Ovary (tissue), 10 donors: ENCODE measurements at places on chromosomes 11 and 22. TPM values are rescaled to one million over a fixed set of nuclear protein-coding genes. Genes with fewer than 3 reads are reported as not detected.

DNA sequence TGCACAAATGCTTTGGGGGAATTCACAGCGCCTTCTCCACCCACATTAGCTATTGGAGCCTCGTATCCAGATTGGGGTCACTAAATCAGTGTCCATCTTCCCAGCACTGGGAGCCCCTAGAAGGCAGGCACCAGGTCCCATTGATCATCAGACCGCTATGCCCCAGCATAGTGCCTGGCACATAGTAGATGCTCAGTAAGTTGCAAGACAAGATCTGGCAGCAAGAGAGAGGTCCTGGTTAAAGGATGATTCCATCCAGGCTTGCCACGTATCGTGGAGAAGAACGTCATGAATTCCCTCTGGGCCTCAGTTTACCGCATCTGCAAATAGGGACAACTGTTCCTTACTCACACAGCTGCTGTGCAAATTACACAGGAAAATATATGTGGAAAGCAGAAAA lies 1.7 kb downstream of the TMEM184B start:
- DNase-seq, result no peak
- H3K27ac ChIP-seq, result peak overlapping the region; percentile 65
- H3K4me1 ChIP-seq, result peaks cover 12% of the 10 kb centered on the region

The RTN4RL2 gene
- 1.1 TPM for total RNA-seq

DNA sequence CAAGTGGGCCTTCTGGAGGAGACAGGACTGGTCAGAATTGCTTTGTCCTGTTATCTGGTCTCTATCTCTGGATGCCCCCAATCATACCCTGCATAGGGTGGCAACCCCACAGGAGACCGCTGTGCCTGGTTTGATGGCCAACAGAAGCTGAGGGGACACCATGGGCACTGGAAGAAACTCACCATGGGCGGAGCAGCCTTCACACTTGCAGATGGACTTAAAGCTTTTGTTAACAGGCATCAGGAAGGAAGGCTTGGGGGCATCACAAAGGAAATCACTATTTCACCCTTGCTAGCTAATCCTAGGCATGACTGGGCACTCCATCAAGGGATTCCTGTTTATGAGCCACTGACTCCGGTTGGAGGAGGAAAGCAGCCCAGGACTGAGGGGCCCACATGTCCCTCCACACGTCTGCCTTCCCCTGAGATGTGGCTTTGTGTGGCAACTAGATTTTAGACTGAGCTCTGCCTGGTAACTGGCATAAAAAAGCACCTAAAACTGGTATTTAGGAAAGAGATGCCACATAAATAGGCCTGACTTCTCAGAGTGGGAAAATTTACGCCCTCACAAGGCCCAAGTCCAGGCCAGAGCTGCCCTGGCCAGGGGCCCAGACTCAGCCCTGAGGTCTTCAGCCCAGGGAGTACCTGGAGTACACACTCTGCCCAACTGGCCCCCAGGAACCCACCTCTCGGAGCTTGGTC lies 57.0 kb upstream of the LYVE1 start:
- H3K27me3 ChIP-seq, result no peaks in the 10 kb centered on the region
- peaks cover 3% of the 10 kb centered on the region for H3K4me1 ChIP-seq
- H3K27ac ChIP-seq, result no peak overlapping the region
- H3K36me3 ChIP-seq, result no peaks in the 10 kb centered on the region

- DNase-seq, result no peak
- no peaks in the 10 kb centered on the region for H3K4me1 ChIP-seq
- H3K36me3 ChIP-seq, result no peaks in the 10 kb centered on the region
- no peak overlapping the region for H3K4me3 ChIP-seq
Observed at GRCh38 chr11:83153764-83154163, 3.2 kb upstream of the PCF11 start.

GRCh38 chr11:112886434-112887370 lies 74.5 kb upstream of the NCAM1 start:
- no peak overlapping the region for H3K4me3 ChIP-seq
- H3K4me1 ChIP-seq, result peaks cover 3% of the 10 kb centered on the region
- DNase-seq, result no peak
- no peaks in the 10 kb centered on the region for H3K36me3 ChIP-seq

DNA sequence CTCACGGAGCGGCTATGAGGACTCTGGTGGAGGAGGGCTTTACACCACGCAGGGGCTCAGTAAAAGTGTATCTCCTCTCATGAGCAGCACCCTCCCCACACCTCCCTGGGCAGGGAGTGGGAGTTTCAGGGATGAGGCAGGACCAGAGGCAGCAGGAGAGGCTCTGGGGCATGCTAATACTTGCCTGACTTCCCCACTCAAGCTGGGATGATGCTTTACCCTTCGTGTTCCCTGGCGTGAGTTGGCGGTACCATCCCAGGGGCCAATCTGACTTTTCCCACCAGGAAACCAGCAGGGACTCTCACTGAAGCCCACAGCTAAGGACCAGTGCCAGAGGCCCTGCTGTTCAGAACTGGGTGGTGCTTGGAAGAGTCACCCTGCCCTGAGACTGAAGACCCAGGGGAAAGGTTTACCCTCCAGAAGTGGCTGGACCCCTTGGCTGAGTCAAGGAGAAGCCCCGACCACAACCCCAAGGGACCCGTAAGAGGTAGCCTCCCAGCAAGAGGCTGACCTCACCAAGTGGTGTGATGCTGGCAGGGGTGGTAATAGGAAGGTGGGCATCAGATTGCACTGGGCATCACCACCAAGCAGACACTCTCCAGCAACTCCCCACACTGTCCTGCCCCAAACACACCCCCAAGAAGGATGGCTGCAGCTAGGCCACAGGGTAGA lies 65.6 kb downstream of the THAP12 start:
- H3K36me3 ChIP-seq, result no peaks in the 10 kb centered on the region
- no peak overlapping the region for H3K4me3 ChIP-seq
- H3K27ac ChIP-seq, result no peak overlapping the region
- H3K27me3 ChIP-seq, result no peaks in the 10 kb centered on the region
- H3K4me1 ChIP-seq, result no peaks in the 10 kb centered on the region

GRCh38 chr11:60100516-60100915 lies 12.1 kb downstream of the MS4A2 start:
- H3K4me3 ChIP-seq, result no peak overlapping the region
- no peaks in the 10 kb centered on the region for H3K36me3 ChIP-seq
- no peak overlapping the region for H3K27ac ChIP-seq
- no peaks in the 10 kb centered on the region for H3K27me3 ChIP-seq
- H3K4me1 ChIP-seq, result no peaks in the 10 kb centered on the region

GRCh38 chr22:34986523-34986922 lies 79.4 kb upstream of the ISX start:
- no peak overlapping the region for H3K4me3 ChIP-seq
- H3K36me3 ChIP-seq, result no peaks in the 10 kb centered on the region
- H3K27ac ChIP-seq, result no peak overlapping the region
- H3K4me1 ChIP-seq, result no peaks in the 10 kb centered on the region
- DNase-seq, result no peak

- H3K36me3 ChIP-seq, result no peaks in the 10 kb centered on the region
- H3K4me3 ChIP-seq, result no peak overlapping the region
- H3K27me3 ChIP-seq, result no peaks in the 10 kb centered on the region
Observed at GRCh38 chr11:80362563-80363340, 921.9 kb upstream of the TENM4 start.

GRCh38 chr22:35882211-35883030 lies 146.2 kb downstream of the RBFOX2 start:
- no peak for DNase-seq
- no peaks in the 10 kb centered on the region for H3K36me3 ChIP-seq
- H3K4me1 ChIP-seq, result peaks cover 20% of the 10 kb centered on the region
- H3K27me3 ChIP-seq, result no peaks in the 10 kb centered on the region

DNA sequence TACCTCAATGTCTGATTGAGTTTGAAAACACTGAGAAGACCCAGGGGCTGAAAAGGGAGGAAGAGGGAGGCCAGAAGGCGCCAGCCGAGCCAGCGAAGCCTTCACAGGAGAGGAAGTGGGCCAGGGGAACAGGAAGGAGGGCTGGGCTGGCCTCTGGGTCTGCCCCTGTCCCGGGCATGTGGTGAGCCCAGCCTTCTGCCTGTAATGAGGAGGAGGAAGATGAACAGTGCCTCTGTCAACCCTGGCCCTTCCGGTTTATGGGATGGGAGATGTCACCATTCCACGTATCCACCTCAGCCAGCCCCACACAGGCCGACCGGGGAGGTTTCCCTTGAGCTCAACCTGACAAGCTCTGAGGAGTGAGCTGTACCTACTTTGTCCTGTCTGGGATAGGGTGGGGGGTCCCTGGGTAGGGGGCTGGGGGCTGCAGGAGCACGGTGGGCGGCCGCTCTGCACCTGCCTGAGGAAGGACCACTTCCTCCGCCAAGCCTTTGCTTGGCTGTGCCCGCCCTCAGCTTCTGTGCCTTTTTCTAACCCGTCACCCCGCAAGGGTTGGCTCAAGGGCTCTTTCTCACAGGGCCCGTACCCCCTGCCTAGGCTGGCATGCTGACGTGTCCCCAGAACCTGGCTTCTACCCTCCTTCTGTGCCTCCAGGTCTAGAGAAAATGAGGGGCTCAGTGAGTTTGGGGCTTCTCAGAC lies 2.0 kb downstream of the PARVG start:
- H3K27me3 ChIP-seq, result no peaks in the 10 kb centered on the region
- H3K4me3 ChIP-seq, result no peak overlapping the region
- H3K27ac ChIP-seq, result no peak overlapping the region
- no peak for DNase-seq
- H3K36me3 ChIP-seq, result no peaks in the 10 kb centered on the region
- no peaks in the 10 kb centered on the region for H3K4me1 ChIP-seq

- no peaks in the 10 kb centered on the region for H3K27me3 ChIP-seq
- H3K27ac ChIP-seq, result no peak overlapping the region
- H3K4me3 ChIP-seq, result no peak overlapping the region
Observed at GRCh38 chr22:49521787-49522224, 305.9 kb downstream of the BRD1 start.

DNA sequence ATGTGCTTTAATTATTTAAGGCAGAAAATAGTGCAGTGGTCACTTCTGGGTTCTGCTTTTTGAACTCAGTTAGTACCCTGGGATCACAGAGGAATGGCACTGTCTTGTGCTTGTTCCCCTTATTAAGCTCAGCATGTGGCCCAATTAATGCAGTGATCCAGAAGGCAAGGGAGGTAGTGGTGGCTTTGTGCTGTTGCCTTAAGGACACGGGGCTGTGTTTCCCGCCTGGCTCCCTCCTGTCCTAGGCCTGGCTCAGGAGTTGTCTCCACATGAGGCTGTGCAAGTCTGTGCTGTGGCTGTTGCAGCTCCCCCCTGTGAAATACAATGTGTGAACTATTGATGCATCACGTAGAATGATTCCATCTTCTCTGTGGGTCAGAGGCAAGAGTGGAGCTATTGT lies 49.2 kb upstream of the CABP7 start:
- H3K4me1 ChIP-seq, result no peaks in the 10 kb centered on the region
- H3K27me3 ChIP-seq, result no peaks in the 10 kb centered on the region
- no peak overlapping the region for H3K27ac ChIP-seq

DNA sequence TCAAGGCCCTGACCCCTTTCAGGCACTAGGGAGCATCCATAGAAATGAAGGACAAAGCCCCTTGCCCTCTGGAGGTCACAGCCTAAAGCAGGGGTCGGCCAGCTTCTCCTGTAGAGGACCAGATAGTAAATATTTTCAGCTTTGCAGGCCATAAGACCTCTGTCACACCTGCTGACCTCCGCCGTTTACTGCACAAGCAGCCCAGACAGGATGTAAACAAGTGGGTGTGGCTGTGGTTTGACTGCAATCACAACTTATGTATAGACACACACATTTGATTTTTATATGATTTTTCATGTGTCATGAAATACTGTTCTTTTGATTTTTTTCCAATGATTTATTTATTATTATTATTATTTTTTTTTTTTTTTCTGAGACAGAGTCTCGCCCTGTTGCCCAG lies 34.3 kb downstream of the KIAA1671 start:
- no peak overlapping the region for H3K27ac ChIP-seq
- H3K4me1 ChIP-seq, result peaks cover 14% of the 10 kb centered on the region
- H3K27me3 ChIP-seq, result no peaks in the 10 kb centered on the region

The ELMOD1 gene
- total RNA-seq, result not detected

- H3K27me3 ChIP-seq, result no peaks in the 10 kb centered on the region
- no peaks in the 10 kb centered on the region for H3K36me3 ChIP-seq
- peak; percentile 65 for DNase-seq
- H3K4me1 ChIP-seq, result peaks cover 25% of the 10 kb centered on the region
- peak overlapping the region; percentile 61 for H3K4me3 ChIP-seq
Observed at GRCh38 chr22:41561335-41561734, 525 bp downstream of the CSDC2 start.

The ELF5 gene
- total RNA-seq, result not detected

DNA sequence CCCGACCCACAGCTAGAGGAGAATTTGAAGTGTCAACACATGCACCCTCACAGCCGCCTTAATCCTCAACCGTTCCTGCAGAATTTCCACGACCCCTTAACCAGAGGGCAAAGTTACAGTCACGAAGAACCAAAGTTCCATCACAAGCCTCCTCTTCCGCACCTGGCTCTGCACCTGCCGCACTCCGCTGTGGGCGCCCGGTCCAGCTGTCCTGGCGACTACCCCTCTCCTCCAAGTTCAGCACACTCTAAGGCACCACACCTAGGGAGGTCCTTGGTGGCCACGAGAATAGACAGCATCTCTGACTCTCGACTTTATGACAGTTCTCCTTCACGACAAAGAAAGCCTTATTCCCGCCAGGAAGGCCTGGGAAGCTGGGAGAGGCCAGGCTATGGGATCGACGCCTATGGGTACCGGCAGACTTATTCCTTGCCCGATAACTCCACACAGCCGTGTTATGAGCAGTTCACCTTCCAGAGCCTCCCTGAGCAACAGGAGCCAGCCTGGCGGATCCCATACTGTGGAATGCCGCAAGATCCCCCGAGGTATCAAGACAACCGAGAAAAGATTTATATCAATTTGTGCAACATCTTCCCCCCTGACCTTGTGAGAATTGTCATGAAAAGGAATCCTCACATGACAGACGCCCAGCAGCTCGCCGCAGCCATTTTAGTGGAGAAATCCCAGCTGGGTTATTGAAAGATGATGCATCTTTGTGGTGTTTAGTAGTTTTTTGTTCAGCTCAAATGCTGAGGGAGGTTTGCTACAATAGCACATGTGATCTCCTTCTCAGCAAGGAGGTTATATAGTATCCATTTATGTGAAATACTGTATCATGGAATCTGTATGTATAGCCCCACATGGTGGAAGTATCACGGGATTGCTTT lies 72.1 kb downstream of the ZC3H12C start:
- H3K27me3 ChIP-seq, result no peaks in the 10 kb centered on the region
- H3K27ac ChIP-seq, result no peak overlapping the region
- no peak for DNase-seq
- no peaks in the 10 kb centered on the region for H3K4me1 ChIP-seq

The ARSA gene
- total RNA-seq, result 13.1 TPM

DNA sequence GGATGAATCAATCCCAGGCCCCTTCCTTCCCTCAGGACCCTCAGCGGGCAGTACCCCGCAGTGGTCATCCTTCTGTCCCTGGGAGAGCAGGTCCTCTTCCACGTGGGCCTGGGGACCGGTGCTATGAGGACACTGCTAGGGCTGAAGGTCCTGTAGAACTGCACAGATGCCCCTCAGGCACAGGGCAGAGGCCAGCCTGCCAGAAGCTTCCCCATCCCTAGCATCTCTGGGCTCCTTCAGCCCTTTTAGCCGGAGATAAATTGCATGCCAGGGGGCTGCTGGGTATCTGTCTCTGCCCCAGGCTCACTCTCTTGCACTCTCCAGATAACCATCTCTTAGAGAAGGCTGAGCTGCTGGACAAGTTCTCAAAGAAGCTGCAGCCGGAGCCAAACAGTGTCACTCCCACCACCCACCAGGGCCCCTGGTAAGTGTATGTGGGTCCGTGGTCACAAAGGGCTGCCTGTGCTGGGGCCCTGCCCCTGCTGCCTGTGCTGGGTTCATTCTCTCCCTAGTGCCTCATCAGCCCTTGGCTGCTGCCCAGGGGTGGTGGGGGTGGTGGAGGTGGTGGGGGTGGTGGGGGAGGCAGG lies 2.3 kb downstream of the ATG16L2 start:
- peaks cover 15% of the 10 kb centered on the region for H3K4me1 ChIP-seq
- no peak overlapping the region for H3K27ac ChIP-seq
- no peak overlapping the region for H3K4me3 ChIP-seq
- no peaks in the 10 kb centered on the region for H3K36me3 ChIP-seq
- no peak for DNase-seq
- no peaks in the 10 kb centered on the region for H3K27me3 ChIP-seq

GRCh38 chr22:46303347-46303965 lies 6.8 kb downstream of the GTSE1 start:
- no peak for DNase-seq
- no peaks in the 10 kb centered on the region for H3K4me1 ChIP-seq
- H3K27ac ChIP-seq, result no peak overlapping the region
